ENCODE measurements at places on chromosomes 12 and 14.

GRCh38 chr12:119989731-119990381 lies 820 bp downstream of the BICDL1 start:
- DNase-seq = peak; percentile 49

DNA sequence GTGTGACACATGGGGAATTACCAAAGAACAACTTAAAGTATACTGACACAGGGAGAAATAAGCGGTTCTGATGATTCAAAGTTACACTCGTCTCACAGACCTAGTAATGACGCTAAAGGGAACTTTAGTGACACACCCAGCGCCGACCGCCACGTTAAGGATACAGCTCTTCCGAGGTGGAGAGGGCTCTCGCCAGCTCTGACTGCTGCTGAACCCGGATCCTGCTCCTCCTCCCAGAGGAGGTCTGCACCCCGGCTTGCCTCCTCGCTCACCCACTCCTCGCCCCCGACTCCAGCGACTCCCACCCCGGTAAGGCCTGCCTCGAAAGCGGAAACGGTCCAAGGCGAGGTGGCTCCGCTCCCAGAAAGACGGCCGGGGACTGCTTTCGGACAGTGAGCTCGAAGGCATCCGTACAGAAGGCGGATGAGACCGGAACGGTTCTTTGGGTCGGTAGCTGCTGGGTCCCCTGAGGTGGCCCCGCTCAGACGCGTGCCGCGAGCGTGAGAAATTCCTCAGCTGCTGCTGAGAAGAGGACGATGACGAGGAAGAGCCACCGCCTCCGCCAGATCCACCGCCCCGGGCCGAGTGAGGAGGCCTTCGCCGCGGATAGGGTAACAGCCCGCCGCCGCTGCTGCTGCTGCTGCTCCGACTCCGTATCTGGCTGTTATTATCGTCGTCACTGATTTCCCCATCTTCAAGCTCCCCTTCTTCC lies 643 bp downstream of the ZFC3H1 start:
- peak; percentile 56 for DNase-seq

GRCh38 chr12:89333564-89334252 lies 18.6 kb downstream of the DUSP6 start:
- DNase-seq = no peak

DNA sequence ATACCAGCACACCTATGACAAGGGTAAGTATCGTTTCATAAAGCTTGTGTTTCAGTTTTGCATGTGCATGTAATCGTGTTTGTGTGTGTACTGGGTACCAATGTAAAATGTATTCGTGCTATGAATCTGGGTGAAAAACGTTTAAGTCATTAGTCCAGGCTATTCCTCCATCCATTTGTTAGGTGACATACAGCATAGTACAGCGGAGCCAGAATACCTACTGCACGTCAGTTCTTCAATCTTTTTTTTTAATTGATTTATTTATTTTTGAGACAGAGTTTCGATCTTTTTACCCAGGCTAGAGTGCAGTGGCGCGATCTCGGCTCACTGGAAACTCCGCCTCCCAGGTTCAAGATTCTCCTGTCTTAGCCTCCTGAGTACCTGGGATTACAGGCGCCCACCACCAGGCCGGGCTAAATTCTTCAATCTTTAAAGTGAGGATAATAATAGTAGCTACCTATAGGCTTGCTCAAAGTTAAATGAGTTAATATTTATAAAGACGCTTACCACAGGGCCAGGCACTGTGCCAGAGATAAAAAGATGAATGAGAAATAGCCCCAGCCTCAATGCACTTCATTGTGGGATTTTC lies 661 bp upstream of the RPS26 start:
- peak; percentile 51 for DNase-seq

DNA sequence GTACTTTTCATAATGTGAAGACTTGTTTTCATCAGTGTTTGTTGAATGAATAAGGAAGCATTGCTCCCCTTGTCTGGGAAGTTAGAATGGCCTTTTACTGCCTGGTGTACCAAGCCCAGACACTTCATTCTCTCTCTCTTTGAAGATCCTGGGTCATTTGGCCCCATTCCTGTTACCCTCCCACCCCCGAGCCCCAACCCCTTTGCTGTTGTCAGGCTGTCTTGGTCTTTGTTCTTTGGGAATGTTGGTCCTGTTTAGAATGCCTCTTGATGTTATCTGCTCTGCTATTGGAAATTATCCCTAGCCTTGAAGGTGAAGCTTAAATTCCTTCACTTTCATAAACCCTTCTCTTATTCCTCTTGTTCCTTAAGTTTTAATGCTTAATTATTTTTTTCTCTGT lies 13.8 kb downstream of the DERA start:
- DNase-seq = no peak

DNA sequence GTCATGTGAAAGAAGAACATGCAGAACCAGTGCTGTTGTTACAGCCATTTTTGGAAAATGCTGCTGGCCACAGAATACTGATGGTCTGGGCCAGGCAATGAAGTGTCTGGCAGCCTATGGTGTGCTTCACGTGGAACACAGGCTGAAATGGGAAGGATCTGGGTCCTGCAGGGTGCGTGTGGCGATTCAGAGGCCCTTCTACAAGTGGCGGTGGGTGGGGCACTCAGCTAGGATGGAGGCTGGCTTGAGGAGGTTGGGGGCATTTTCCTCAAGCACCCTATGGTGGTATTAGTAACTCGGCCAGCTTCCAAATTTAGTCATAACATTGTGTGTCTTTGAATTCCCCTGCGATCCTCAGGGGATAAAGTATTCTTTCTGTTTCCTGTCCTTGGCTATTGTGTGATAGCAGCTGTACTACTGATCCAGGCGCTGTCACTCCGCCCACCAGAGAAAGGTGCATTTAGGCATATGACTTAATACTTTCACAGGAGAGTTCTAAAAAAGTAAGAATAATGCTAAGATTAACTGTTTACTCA lies 9.2 kb upstream of the RAD52 start:
- peak; percentile 7 for DNase-seq

DNA sequence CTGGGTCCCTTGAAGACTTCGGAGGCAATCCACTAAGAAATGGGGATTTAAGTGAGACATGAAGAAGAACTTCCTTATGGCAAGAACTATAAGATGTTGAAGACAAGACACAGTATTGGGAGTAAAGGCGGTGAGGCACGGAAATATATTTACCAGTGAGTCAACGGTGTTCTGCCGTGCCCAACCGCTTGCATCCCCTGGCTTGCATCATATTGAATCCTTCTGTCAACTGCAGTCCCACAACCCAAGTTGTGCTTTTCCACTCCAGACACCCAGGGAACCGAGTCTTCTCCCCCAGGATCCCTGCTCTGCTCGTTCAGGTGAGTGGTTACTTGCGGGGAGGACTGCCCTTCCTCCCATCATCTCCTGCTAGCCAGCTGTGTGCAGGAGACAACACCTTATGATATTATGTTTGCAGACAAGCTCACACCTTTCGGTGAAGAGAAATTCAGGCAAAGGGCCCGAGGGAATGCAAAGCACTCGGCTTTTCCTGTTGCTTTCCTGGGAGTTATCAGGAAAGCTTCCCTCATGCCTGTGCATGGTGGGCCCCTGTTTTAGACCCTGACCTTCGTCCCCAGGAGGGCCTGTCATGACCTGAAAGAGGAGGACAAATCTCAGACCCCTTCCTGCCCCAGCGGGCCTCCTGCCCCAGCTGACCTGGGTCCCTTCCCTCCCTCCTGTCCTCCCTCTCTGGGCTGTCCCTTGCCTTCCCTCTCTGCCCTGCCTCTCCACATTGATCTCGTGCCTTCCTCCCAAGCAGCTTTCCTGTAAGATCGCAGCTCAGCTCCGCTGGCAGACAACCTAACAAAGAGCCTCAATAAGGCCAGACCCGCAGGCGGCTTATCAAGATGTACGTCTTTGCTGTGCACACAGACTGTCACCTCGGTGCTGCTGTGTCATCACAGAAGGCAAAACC lies 4.3 kb upstream of the LRTM2 start:
- no peak for DNase-seq

DNA sequence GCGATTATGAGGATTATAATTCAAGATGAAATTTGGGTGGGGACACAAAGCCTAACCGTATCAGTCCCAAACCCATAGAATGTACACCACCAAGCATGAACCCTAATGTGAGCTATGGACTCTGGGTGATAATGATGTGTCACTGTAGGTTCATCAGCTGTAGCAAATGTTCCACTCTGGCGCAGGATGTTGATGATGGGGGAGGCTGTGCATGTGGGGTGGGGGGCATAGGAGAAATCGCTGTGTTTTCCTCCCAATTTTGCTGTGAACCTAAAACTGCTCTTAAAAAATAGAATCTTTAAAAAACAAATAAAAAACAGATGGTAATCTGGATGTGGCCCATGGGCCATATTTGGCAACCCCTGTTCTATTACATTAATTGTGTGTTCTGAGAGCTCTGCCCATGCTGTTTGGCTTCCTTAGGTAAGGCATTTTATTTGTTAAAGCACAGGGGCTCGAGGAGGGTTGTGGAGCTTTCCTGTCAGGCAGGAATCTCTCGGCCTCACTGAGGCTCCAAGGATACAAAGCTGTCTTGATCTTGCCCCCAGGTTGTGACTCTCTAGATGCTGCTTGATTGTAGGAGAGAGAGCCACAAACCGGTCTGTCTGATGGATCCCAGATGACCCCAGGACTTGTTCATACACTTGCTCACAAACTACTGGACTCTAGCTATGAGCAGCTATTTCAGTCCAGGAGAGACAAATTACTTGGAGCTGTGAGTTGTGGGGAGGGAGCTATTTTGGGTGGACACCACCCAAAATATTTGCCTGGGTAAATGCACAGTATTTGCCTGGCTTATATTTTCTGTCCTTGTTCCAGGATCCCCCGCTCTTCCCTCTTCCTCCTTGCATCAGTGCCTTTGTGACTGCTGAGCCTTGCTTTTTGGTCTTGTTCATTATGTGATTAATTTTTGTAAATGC lies 340.2 kb downstream of the MED13L start:
- DNase-seq = no peak

- DNase-seq = no peak
These were observed 2.1 kb downstream of the VASH1 start for GRCh38 chr14:76763096-76764041.

DNA sequence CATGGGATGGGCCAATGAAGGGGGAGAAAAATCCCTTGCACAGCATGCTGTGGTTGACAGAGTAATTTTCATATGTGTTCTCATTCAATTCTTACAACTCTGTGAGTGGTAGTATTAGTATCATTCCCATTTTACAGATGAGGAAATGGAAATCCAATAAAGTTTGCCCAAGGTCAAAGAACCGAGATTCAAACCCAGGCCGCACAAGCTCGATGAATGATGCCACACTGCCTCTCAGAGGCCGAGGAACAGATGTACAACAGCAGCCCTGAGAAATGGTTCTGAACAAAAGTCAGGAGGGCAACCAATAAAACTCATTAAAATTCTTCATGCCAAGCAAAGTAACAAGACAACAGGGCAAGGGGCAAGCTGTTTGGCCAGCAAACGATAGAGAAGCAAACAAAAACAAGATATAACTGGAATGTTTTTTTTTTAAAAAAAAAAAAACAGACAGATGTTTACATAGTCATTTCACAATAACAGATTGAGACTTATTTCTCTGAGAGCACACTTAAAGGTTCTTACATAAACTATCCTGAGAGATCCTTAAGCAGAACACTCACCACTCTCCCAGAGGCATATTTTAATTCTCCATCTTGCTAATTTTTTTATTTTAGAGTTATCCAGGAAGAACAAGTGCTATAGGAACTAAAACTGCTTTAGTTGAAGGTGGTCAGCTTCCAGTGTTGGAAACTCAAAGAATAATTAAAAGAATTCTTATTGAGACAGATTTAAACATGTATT lies 85.8 kb downstream of the EXOC5 start:
- peak; percentile 27 for DNase-seq

DNA sequence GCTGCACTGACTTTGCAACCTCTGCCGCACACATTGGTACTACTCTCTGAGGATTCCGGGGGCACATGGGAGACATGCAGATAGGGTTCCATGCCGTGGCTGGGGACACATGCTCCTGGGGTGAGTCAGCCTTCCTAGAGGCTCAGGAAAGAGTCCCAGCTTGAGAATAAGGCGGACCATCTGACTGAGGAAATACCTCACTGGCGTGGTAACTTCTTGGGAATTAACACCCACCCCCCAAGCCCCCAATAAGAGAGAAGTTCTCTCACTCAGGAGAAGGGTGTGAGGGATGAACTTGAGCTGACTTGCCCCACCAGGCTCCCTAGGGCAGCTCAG lies 23.2 kb downstream of the PLXNC1 start:
- no peak for DNase-seq

DNA sequence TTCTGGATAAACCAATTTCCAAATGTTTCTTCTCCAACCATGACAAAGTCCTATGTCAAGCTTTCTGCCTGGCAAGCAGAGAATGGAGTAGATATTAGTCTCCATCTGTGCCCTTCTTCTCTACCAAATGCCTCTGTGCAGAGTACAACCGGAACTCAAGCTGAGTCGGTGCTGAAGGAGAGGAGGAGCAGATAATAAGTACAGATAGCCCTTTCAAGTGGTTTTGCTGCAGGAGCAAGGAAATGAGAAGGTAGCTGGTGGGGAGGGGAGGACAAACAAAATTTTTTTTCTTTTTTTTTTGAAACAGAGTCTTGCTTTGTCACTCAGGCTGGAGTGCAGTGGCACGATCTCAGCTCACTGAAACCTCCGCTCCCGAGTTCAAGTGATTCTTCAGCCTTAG lies 14.2 kb upstream of the HELB start:
- no peak for DNase-seq

DNA sequence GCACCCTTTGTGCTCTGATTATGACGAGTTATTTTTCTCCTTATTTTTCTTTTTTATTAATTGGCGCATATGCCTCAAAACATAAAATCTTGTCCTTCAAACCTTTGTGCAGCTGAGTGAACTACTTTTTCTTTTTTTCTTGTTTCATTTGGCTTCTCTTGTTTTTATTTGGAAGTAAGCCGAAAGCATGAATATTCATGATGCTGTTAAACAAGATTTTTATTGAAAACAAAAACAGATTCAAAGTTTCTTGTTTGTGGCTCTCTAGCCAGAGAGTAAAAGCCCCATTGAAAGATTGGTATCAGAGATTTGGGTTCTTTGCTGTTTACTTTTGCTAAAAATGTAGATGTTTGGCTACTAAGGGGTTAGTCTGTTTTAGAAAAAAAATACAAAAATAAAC lies 183.8 kb downstream of the TMEM132C start:
- DNase-seq = no peak

All from NCI-H146 (cell line).